Activated naive CD4-positive, alpha-beta T cell treated with anti-CD3 and anti-CD28 coated beads, Interleukin-2, amount 50 U/mL, for 72 hours (primary cell): ENCODE measurements at places on chromosomes 16 and 17.

- no peak for DNase-seq
Observed at GRCh38 chr16:66569827-66570405, 3.7 kb downstream of the CMTM1 start.

- DNase-seq: no peak
Observed at GRCh38 chr17:6592173-6592572, 35.8 kb upstream of the PITPNM3 start.

- no peak for DNase-seq
Observed at GRCh38 chr17:72622661-72623433, 469.6 kb downstream of the SLC39A11 start.

DNA sequence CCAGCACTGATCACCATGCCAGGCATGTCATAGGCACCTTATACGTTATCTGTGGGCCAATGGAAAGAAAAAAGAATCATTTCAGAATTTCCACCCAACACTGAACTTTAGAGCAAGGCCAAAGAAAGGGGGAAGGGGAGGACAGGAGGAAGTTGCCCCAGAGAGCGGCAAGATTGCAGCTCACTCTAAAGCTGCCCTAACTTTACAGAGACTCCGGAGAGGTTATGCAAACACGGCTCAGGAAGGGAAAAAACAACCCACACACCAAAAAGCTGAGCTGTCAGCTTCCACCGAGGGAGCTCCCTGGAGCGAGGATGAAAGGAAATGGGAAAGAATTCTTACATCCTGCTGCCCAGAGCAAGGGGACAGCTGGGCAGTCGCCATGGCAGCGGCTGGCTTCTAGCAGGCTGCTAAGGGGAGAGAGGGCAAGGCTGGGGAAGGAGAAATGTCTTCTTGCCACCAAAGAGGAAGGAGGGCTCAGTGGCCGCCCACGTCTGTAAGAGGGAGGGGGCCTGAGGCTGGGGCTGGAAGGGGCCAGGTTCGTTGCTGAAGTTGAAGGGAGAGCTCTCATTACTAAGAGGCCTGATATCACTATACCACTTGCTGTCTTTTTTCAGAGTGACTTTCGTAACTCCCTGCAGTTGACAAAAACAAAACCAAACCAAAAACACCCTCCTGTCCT lies 18.2 kb downstream of the COTL1 start:
- peak; percentile 70 for DNase-seq

DNA sequence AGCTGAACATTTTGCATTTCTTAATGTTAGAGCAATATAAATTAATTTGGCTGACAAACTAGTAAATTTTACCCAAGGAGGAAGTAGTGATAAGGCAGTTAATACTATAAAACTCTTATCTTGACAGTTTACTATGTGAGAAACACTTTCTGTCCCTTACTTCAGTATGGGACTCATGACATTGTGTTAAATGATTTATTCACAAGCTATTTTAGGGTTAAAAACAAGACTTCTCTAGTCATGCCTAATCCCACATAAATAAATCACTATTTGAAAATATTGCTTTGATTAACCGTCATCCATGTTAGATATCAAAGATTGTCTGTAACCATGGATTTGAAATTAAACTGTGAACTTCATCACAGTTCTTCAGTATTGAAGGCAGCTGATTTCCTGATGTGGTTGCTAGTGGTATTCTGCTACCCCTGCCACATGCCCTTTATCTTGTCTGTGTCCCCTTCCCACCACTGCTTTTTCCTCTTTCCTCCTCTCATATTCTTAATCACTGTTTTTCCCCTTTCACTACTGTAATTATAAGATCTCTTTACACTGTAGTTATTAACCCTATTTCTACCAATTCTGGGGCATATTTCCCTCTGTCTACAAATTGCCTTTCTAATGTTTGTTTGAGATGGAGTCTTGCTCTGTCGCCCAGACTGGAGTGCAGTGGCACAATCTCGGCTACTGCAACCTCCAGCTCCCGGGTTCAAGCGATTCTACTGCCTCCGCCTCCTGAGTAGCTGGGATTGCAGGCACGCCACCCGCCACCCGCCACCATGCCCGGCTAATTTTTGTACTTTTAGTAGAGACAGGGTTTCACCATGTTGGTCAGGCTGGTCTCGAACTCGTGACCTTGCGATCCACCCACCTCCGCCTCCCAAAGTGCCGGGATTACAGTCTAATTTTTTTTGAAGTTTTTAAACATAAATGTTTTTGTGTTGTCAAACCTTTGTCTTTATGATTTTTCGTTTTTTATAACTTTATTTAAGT lies 95.6 kb downstream of the STXBP4 start:
- DNase-seq: no peak

DNA sequence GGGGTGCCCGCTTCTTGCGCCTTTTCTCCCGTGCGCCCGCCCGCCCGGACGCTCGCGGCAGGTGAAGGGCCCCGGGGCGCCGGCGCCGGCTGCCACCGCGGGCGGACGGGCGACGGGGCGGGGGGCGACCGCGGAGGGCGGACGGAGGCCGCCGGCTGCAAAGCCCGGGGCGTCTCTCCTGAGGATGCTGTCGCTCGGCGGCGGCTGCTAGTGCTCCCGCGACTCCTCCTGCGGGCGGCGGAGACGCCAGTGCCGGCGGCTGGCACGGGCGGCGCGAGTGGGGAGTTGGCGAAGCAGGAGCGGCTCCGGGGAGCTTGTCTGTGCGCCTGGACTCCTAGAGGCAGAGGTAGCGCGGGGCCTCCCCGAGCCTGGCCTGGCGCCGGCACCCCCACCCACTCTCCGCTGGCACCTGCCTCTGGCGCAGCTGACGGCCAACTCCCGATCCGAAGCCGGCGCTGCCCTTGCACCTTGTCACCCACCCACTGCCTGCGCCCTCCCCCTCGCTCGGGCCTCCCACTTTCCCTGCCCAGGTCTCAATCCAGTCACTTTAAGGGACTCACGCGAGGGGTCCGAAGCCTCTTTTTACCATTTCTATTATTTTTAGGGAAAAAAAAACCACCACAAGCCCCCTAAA lies at the start of gene FAM20A:
FAM20A (minus strand) TSS at position 437 of the 634 bp plus-strand sequence. CDS start 701 bp downstream, outside the sequence.
- peak; percentile 19 for DNase-seq

DNA sequence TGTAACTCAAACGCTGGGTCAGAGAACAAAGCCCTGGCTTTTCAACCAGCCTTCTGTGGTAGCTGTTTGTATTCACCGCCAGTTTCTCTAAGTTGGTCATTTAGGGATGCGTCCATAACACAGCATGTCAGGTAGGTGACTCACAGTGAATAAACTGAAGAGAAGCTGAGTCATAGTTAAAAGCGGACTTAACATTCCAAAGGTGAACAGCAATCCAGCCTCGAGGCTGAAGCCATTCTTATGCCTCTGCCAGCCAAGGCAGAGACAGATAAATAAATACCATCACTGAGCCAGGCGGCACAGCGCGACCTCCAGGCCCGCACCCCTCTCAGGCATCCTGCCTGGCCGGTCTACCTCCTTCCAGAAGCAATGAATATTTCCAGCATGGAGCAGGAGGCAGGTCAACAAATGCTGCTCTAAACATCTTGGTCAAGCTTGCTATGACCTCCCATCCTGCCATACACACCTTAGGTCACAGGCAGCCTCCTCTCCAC lies 12.4 kb upstream of the CACNG4 start:
- DNase-seq: no peak

- peak; percentile 97 for DNase-seq
Observed at GRCh38 chr16:88700636-88701482, 5.3 kb downstream of the RNF166 start.

- DNase-seq: no peak
Observed at GRCh38 chr17:49528966-49529365, 33.9 kb downstream of the NGFR start.

DNA sequence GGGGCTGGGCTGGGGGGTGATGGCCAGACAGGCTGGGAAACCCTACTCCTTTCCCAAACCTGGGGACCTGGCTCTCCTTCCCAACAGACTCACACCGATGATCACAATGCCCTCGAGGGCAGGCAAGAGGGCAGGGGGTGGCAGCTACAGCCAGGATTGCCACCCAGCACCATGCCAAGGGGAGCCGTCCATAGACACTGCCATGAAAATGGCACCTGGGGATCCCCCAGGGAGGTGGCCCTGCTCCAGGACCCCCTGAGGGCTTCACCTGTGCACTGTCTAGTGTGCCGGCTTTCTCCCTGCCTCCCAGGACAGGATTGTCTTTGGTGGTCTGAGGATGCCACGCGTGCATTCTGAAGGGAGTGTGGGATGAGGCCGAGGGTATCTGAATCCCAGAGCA lies 24.6 kb downstream of the RPH3AL start:
- no peak for DNase-seq

DNA sequence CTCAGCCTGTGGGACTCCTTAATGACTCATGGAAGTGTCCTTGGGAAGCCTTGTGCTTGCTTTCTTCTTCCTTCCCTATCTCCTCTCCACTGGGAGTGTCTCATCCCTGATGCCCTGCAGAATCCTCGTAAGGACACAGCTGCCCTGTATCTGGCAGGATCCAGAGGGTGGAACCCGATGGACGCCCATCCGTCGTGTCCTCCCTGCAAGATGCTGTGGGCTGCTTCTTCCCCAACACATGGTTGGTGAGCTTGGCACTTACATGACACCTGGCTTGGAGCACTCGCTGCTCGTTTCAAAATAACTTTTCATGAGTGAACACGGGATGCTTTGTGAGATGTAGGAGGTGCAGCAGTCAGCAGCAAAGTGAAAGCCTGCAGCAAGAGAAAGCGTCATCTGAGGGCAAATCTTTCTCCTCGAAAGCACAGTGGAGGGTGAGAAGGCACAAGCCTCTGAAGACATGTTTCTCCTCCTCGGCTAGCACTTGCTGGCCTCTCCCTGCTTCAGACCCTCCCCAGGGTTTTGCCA lies 3.3 kb downstream of the CCL15 start:
- no peak for DNase-seq

DNA sequence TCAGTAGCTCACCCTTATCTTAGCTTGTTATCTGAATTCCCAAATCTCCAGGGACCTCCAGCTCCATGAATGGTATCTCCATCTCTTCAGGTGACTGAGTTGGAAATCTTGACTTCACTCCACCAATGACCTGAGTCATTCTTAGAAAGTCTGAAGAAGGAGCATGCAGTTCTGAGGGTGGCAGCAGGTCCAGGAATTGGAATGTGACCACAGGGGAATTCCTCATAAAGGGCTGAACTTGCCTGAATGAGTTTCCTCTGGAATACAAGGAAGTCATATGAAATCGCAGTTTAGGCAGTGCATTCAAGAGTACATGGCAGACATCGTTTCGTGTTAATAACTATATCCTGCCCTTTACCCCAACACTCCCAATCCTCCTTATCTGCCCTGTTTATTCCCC lies 12.5 kb upstream of the PYY start:
- DNase-seq: no peak

DNA sequence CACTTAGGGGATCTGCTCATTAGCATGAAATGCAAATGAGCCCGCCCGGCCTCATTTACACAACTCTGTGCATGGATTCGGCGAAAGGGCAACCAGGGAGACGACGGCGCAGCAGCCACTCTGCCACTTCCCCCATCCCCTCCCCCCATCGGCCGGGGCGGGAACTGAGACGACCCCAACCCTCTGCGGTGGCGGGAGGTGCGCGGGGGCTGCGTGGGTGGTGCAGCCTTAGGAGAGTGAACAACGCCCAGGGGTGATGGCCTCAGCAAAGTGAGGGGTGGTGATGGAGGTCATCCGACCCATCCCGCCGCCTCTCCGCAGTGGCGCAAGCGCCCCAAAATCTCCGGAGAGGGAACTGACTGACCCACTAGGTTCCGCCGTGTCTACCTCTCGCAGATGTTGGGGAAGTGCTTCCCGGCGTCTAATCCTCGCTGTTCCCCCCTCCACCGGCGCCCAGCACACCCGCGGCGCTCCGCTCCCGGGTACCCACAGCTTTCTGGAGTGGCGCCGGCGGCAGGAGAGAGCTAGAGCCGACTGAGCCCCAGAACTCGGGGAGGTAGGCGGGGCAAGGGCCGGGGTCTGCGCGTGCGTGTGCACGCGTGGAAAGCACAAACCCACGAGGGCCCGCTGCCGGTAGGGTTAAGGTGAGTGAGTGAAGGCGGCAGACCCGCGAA lies 1.4 kb upstream of the CACNA1G start:
- DNase-seq: no peak

- DNase-seq: no peak
Observed at GRCh38 chr16:28844226-28844885, 1.8 kb downstream of the TUFM start.

GRCh38 chr16:57145046-57146021 lies 40.5 kb downstream of the PSME3IP1 start:
- no peak for DNase-seq

DNA sequence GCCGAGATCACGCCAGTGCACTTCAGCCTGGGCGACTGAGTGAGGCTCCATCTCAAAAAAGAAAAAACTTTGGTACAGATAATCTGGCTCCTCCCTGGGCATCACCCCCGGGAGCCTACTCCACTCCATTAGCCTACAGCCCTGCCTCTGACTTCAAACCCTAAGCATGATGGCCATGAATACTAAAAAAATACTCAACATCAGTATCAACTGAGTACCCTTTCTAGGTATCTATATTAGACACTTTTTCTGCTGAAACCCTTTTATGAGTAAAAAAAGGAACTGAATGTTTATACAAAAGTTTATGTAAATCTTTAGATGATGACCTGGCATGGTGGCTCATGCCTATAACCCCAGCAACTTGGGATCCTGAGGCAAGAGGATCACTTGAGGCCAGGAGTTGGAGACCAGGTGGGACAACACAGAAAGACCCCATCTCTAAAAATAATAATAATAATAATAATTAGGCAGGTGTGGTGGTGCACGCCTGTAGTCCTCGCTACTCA lies 6.9 kb downstream of the RDM1 start:
- DNase-seq: no peak

GRCh38 chr16:20822521-20823325 lies 16.4 kb downstream of the REXO5 start:
- DNase-seq: no peak

GRCh38 chr16:73095142-73095820 lies 47.4 kb upstream of the ZFHX3 start:
- DNase-seq: no peak

GRCh38 chr17:46943501-46944393 lies 20.8 kb downstream of the GOSR2 start:
- no peak for DNase-seq

DNA sequence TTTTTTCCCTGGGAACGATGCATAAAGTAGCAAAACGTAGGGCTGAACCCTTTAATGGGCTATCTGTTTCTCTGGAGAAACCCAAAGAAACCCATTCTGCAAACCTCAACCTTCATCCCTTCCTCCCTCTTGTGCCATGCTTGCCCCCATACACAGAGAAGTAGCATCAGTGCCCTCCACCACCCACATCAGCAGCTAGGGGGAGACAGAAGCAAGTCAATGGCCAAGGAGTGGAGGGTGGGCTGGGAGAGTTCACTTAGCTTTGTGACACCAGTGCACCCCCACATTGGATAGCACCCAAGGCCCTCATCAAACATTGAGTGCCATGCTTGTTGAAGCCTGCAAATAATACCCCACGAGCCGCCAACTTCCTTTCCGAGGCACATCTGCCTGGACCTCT lies 282.4 kb downstream of the ABCC12 start:
- no peak for DNase-seq

DNA sequence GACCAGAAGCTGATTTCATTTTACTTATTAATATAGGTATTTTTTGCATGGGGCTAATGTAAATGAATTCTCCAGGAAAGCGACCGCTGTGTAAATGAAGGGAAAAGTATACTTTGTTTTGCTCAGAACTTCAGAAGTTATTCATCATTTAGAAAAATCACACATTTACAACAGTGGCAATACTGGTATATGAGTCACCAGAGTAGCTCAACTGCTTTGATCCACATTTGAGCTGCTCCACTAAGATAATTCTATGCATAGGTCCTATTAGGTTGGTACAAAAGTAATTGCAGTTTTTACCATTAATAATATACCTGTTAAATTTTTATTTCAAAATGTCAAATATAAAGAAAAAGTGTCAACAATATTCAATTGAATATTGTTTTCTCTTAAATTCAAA lies 22.9 kb upstream of the DYNLRB2 start:
- no peak for DNase-seq

GRCh38 chr17:81983639-81984373 lies 6.4 kb downstream of the ASPSCR1 start:
- no peak for DNase-seq
